ENCODE measurements at places on chromosomes 16 and 17.
A peak's percentile ranks its signal among the peaks of the same experiment; 100 is the strongest.

DNA sequence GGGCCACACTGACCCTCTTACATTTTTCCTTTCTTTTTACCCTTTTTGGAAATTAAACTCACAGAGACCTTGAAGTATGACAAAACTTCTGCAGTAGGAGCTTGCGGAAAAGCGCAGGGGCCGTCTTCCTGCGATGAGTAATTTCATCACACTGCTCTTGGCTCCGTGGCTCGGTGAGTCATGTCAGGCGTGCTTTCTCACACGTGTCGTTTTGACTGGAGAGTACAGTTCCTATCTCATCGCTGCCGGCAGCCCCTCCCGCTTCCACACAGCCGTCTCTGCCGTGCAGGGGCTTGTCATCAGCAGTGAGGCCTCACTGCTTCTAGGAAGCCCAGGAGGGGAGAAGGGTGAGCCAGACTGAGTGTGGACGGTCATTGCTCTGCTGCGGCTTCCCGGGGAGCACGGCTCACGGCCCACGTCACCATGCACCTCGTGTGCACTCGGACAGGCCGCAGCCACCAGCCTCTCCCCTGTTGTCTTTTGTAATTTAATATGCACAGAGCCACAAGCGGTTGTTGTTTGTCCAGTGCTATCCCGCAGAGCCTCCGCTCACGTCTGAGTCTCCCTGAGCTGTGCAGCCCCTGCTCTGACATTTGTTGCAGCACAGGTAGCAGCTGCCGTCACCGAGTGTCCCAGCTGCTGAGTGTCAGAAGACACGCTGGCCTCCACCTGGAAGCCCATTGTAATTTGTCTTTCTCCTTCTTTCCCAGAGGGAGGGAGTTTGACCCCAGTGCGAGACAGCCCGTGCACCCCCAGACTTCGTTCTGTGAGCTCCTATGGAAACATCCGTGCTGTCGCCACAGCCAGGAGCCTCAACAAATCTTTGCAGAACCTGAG lies 99.4 kb upstream of the CHMP6 start:
- DNase-seq, result peak; percentile 52

GRCh38 chr17:17511881-17512858 lies 16.0 kb upstream of the RASD1 start:
- no peak for DNase-seq

GRCh38 chr17:77691216-77692085 lies 267.1 kb upstream of the TNRC6C start:
- no peak for DNase-seq

GRCh38 chr17:76511668-76512365 lies 10.6 kb upstream of the RHBDF2 start:
- no peak for DNase-seq

- DNase-seq, result no peak
Measured at GRCh38 chr17:28871056-28871579, 16.3 kb downstream of the ERAL1 start.

GRCh38 chr17:78359997-78360370 lies at the start of gene SOCS3:
Gene SOCS3, minus strand, starts transcription at chr17:78360077. Its CDS starts 982 bp downstream, at chr17:78359095.
- peak; percentile 90 for DNase-seq

- no peak for DNase-seq
Measured at GRCh38 chr16:10601444-10602408, 21.3 kb upstream of the EMP2 start.

DNA sequence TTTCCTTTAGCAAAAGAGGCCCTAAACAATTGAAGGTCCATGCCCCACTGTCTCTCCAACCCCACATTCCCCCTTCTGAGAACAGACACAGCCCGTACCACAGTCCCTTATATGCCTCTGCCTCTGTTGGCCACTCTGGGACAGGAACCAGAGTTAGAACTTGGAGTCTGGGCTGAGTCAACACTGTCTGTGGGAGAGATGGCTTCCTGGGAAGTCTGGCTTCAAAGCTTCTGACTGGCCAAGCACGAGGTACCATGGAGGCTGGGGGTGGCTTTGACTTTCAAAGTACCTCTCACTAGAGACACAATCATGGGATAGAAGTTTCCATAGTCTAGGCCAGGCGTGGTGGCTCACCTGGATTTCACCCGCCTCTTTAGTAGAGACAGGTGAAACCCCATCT lies 14.9 kb upstream of the SPOP start:
- DNase-seq, result no peak

- DNase-seq, result no peak
Measured at GRCh38 chr17:60110586-60110985, 31.9 kb upstream of the HEATR6 start.

GRCh38 chr17:59627770-59628171 lies 8.1 kb downstream of the CLTC start:
- DNase-seq, result no peak

DNA sequence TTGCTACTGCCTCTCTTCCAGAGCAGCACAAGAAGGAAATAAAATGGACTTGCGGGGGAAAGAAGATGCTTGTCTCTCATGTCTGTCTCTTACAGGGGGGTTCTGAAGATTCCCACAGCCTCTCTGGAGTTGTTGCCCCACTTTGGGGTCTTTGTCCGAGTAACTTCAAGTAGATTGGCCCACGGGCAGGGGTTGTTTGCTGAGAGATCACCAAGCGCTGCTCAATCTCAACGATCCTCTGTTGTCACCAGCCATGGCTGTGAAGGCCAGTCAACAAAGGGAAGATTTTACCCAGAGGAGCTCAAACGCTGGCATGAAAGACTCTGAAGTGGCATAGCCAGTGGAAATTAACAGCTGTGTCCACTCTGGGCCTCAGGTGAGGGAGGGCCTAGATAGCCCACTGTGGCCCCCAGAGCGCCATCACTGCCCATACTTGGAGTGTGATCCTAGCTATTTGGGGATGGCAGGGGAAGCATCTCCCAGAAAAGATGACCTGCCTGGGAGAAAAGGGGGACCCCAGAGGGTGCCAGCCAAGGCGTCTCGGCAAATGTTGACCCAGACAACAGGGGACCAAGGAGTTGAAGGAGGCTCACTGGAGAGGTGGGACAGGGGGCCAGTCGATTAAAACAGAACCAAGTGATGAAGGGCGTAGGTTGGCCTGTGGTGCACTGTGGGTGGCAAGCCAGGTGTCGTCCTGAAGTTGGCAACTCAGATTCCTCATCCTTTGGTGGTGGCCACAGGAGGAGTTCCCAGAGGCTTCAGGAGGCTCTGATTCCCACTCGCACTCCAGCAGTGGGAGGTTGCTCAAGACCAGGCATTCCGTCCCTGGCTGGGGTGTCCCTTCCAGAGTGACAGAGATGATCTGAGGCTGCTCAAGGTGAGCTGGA lies 28.0 kb downstream of the SLC13A5 start:
- DNase-seq, result no peak

GRCh38 chr17:71632328-71632727 lies 488.5 kb upstream of the SOX9 start:
- no peak for DNase-seq

GRCh38 chr17:69047368-69048263 lies 13.1 kb downstream of the ABCA9 start:
- DNase-seq, result no peak

DNA sequence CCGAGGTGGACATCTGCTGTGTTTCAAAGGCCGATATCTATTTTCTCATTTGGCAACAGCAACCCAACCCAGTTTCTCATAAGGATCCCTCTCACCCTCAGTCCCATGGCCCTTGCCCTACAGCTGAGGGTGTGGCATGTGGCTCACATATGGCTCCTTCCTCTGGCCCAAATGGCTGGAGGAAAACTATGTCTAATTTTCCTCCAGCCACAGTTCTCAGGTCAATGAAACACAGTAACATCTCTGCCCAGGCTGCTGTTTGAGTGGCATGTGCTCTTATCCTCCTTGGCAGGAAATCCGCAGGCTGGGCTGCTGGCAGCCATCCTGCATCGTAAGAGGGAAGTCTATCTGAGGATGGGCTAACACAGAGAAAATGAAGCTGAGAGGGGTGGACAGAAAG lies 24.1 kb downstream of the SERPINF1 start:
- no peak for DNase-seq

DNA sequence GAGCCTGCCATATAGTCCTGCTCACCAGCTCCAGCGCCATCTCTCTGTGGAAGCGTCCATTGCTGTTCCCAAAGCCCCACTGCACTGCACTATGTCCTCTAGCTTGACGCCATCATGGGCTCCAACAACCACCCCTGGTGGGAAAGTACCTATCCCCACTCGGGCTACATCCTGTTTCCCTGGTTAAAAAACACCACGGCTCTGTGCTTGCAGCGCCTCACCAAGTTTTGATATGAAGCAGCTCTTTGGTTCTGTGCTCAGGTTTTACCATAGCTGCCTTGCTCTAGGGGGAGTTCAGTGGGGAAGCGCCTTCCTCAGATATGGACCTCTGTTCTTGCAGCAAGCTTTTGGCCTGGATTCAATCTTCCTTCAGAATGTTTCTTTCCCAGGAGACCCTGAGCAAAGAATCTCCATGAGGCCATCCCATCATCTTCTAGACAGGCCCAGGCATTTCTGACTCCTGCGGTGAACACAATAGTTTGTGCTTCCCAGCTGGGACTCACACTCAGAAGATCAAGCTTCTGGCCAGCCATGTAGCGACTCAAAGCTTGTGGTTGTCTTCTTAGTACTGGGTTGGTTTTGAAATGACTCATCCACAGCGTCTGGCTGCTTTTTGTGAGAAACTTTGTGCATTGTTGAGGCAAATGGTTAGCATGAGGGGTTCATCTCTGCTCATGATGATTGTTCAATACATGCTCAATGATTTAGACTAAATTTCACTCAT lies 39.5 kb downstream of the DYNLRB2 start:
- peak; percentile 29 for DNase-seq

GRCh38 chr17:36932694-36933511 lies 4.4 kb upstream of the LHX1 start:
- no peak for DNase-seq

DNA sequence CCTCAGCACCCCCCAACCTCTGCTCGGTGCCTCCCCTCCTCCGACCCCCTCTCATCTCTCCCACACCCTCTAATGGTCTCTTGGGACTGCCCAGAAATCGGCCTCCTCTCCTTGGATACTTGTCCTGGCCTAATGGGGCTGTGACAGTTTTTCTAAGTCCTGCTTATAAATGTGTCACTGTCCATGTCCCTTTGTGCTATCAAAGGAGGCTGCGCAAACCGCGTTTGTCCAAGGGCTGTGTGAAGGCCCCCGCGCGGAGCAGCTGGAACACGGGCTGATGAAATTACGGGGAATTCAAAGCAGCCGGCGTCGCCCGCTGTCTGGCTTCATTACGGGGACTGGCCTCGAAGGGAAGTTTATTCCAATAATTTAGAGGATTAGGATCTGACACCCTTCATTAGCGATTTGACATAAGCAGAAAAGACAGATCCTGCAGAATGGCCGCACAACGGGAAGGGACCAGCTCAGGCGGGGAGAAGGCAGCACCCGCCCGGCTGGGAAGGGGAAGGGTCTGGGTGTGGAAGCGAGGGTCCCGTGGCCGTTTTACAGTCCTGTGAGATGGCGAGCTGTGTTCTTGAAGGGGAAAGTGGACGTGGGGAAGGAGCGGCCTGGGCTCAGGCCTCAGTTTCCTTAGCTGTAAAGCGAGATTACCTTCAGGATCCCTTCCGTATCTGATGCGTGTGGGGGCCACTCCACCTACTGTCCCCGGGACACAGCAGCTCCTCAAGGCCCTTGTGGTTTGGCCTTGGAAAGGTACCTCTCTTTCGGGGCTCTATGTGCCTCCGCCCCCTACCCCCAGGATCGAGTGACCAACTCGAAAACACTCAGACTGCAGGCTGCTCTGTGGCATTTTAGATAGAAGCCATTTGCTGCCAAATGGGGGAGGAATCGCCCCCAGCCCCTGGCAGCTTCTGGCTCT lies 1.6 kb upstream of the WFIKKN2 start:
- no peak for DNase-seq

DNA sequence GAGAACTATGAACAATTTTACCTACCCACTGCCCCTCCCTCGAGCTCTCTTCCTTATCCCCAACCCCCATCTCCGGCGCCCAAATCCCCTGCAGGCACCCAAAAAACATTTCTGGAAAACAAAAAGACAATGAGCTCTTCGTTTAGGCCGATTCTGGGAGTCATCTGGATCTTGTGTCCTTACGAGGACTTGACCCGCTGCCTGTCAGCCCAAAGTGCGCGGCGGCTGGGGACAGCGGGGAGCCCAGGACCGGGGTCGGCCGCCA lies 524 bp downstream of the STRADA start:
- no peak for DNase-seq

DNA sequence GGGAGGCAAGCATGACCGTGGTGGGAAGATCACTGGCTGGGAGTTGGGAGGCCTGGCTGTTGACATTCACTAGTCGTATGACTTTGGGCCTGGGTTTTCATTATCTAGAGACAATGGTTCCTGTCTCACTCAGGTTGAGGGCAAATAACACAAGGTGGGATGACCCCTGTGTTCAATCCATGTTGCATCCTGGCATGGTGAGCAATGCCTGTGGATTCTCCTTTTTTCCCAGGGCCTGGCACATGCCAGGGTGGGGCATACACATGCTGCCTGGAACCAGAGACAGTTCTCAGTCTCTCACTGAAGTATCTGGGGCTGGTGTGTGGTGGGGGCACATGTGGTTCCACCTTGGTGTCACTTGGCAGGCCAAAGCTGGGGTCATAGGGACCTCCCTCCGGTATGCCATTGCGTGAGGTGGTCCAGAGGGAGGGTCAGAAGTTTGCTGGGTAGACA lies 5.4 kb downstream of the THRA start:
- no peak for DNase-seq

GRCh38 chr17:21131137-21131536 lies 4.4 kb downstream of the DHRS7B start:
- DNase-seq, result no peak

GRCh38 chr16:61362585-61362984 lies 673.7 kb downstream of the CDH8 start:
- no peak for DNase-seq

DNA sequence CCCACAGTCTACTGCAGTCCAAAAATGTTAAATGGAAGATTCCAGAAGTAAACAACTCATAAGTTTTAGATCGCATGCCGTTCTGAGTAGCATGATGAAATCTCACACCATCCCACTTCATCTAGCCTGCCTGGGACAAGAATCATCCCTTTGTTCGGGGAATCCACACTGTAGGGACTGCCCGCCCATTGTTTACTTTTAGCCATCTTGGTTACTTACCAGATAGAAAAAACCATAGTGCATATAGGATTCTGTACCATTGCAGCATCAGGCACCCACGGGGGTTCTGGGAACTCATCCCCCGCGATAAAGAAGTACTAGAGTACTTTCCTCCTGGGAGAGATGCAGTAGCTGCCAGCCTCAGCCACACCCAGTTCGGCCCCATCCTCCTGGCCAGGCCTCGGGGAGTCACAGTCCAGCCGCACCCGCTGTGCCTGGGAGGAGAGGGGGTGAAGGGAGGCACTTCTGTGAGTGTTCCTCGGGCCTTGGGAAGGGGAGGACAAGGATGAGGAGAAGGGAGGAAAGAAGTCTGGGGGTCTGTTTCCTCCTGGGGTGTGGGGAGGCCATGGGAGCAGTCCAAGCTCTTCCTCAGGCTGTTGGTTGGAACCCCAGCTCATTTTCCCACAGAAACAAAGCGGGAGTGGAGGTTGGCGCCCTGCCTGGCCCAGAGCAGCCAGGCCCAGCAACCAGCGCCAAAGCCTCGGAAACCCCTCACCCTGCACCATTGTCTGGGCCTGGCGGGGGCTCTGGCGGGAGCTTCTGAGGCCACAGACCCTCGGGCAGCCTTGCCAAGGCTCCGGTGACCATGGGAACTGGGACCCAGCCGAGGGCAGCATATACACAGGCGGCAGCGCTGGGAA lies 8.9 kb downstream of the TRIM47 start:
- no peak for DNase-seq

GRCh38 chr16:80260906-80261311 lies 279.9 kb upstream of the DYNLRB2 start:
- no peak for DNase-seq

GRCh38 chr17:6536053-6536452 lies 20.3 kb downstream of the PITPNM3 start:
- no peak for DNase-seq

Measured in stimulated activated CD8-positive, alpha-beta memory T cell treated with anti-CD3 and anti-CD28 coated beads, Interleukin-2, amount 100 ng/mL, for 1 hour (primary cell).